ENCODE measurements at places on chromosomes 12 and 14.

DNA sequence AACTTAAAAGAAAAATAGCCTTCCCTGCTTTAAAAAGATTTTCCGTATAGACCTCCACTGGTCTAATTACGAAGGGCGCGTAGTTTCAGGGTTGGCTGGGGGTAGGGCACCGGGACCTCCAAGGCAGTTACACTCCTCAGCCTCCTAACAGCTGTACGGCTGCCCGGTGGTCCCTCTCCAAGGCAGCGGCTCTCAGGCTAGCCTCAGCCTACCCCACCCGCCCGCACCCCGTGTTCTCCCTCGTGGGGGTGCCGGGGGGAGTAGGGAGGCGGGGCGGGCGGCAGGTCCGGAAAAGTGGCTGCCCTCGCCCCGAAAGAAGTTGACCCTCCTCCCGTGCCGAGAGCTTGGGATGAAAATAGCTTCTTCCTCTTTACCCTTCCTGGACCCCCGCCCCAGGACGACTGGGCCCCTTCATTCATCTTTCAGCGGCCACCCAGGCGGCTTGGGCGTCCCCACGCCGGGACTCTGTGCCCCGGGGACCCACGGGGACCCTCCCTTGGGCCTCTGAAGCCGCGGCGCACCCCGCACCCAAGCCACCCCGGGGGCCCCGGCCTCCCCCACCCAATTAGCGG is 991 bp upstream of the RCOR1 start:
- DNase-seq = peak; percentile 57

DNA sequence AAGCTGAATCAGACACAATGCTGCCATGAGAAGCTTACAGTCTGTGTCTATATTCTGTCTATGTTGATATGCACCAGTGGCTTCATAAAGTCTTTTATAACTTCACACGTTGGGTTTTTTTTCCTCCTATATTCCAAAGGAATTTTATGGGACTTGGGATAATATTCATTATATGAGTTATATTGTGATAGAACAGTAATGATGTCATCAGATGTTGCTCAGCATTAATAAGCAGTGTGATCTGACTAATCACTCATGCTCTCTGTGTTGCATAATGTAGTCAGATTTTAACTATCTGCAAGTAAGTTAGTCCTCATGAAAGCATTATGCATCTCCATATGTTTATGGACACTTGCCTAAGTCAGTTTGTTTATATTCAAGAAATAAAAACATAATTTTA is 159.6 kb downstream of the PLCZ1 start:
- DNase-seq = no peak

- DNase-seq = no peak
These were observed 58.0 kb downstream of the SINHCAF start for GRCh38 chr12:31267966-31268365.

DNA sequence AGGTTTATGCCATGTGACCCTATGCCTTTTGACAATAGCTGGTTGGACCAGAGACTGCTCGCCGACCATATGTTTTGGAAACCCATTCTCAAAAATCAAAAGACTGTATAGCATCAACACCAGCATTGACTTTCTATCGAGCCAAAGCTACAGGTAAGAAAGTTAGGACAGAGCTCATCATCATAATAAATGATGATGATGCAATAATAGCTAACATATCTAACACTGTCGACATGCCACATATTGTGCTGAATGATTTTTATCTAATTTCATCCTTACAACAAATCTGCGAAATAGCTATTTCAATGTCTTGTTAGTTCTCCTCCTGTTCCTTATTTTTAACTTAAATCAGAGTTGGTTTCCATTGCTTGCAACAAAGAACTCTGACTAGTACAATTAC is 102.9 kb downstream of the EGLN3 start:
- DNase-seq = no peak

DNA sequence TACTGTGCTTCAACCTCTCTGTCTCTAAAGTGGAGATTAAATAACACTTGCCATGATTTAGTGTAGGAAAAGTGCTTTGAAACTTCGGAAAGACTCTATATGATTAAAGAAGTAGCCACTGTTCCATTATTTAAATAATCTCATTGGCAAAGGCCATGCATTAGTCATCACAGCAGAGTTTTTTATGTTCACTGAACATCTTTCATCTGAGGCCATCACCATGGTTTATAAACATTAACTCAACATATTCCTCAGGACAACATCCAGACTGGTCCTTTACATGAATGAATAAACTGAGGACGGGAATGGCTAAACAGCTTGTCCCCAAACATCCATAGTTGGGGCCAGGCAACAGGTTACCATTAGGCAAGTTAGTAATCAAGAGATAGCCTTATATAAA is 124.6 kb upstream of the FRMD6 start:
- no peak for DNase-seq

- no peak for DNase-seq
These were observed 37.1 kb upstream of the KITLG start for GRCh38 chr12:88617352-88617751.

- DNase-seq = no peak
These were observed 157.9 kb downstream of the PAWR start for GRCh38 chr12:79532907-79533288.

All from pancreas (tissue), 10 donors.